ENCODE measurements at places on chromosomes 4 and X. TPM values are rescaled to one million over a fixed set of nuclear protein-coding genes. Genes with fewer than 3 reads are reported as not detected.

Gene IQSEC2
- 10.8 TPM for total RNA-seq

Gene ABCG2
- total RNA-seq, result 1.4 TPM

Gene GYPE
- 0.74 TPM for total RNA-seq

Gene GABRA4
- 2.1 TPM for total RNA-seq

Gene SPANXD
- total RNA-seq, result not detected
